ENCODE measurements at places on chromosomes 2 and 18.

DNA sequence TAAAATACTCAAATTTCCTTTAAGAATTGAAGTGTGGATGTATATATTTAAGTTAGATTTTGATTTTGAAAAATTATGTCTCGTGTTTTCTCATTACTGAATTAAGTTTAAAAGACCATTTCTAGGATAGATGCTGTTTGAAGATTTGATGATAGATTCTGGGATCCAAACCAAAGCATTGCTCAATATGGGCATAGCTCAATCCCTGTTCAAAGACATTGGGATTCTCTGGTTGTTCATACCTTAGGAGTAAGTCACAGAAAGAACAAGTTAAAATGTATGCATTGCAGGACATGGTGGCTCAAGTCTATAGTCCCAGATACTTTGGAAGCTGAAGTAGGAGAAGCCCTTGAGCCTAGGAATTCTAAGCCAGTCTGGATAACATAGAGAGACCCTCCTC lies 622.3 kb downstream of the ADCYAP1 start:
- DNase-seq = no peak

GRCh38 chr2:150371044-150371818 lies 116.2 kb downstream of the RND3 start:
- no peak for DNase-seq

DNA sequence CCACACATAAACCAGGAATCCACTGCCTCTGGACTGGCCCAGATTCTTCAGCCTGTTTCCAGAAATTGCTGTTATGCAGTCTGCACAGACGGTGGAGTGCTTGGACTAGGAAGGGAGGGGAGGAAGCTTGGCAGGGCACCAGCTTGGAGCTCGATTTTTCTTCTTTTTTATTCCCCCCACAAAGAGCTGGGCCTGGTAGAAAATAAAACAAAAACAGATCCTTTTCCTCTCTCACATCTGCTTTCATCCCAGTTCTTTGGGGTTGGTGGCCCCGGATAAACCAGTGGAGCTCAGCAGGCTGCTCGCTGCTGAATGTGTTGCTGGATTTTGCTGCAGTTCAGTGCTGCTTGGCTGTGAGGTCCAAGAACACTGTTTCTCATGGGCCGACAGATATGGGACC lies 16.0 kb downstream of the LRRTM1 start:
- no peak for DNase-seq

DNA sequence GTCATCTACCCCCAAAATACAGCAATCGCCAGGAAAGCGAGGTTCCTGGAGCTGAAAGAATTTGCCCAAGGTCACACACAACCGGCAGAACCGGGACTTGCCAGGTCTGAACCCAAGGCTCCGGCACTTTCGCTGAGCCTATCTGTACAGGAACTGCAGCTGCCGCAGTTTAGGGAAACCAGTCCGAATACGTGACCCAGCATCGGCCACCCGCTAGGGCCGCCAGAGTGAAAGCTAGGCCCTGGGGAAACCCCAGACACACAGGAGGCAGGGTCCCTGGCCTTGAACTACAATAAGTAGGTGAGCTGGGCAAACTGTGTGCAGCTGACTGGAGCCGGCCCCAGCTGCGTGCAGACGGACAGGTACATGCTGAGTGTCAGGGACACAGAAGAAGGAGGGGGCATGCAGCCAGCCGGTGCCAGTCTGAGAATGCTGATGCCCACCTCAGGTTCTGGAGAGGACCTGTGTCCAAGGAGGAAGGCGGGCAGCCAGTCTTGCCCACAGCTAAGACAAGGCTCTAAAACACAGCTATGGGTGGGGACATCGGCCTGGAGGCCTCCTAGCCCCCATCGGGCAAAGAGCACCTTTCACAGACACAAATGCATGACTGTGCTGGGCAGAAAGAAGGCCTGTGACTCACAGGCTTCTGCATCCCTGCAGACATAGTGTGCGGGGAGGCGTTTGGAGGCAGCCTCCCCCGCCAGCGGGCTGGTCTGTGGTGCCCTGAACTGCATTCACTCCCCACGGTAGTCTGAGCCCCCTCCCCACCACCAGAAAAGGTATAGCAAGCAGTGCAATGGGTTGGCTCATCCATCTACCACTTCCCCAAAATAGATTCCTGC lies 107.4 kb upstream of the ID2 start:
- DNase-seq = no peak

- DNase-seq = no peak
Measured at GRCh38 chr2:64488050-64488974, 34.4 kb downstream of the LGALSL start.

DNA sequence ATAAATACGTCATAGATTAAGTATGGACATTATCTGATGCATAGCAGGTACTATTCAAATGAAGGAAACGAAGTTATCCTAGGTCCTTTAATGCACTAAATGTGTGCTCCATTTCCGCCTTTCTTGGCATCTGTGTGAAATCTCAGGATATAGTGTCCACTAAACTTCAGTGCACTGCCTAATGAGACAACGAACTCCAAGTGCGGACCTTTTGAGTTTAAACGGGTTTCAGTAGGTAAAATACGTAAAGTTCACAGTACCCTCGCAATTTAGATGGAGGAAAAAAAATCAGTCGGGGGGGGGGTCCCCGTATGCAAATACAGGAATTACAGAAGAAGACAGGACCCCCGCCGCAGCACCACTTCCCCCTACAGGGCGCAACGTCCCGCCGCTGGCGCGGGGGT lies 729 bp upstream of the REL start:
- DNase-seq = no peak

- DNase-seq = peak; percentile 99
Measured at GRCh38 chr2:215728504-215729065, 284.8 kb downstream of the MREG start.

GRCh38 chr2:160345071-160345764 lies 145.1 kb upstream of the ITGB6 start:
- no peak for DNase-seq

- no peak for DNase-seq
Measured at GRCh38 chr18:59764281-59764680, 67.1 kb upstream of the CCBE1 start.

DNA sequence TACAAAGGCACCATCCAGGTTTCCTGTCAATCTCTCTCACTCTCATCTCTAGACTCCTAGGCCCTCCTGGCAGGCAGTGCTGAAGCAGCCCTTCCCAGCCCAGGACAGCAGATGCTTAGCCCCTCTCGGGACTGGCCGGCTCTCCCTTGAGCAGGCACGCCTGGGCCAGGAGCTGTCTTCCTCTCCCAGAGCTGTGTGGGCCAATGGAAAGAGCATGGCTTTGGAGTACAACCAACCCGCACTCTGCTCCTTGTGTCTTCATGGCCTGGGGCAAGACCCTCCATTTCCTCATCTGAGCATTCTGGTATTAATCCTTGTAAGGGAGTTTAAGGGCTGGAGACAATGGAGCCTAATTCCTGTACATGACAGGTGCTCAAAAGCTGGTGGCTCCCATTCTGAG lies 97.2 kb downstream of the CAPN13 start:
- DNase-seq = no peak

GRCh38 chr18:27967913-27968824 lies 208.8 kb downstream of the CDH2 start:
- DNase-seq = no peak

GRCh38 chr2:126672980-126673605 lies 17.1 kb downstream of the GYPC start:
- DNase-seq = no peak

DNA sequence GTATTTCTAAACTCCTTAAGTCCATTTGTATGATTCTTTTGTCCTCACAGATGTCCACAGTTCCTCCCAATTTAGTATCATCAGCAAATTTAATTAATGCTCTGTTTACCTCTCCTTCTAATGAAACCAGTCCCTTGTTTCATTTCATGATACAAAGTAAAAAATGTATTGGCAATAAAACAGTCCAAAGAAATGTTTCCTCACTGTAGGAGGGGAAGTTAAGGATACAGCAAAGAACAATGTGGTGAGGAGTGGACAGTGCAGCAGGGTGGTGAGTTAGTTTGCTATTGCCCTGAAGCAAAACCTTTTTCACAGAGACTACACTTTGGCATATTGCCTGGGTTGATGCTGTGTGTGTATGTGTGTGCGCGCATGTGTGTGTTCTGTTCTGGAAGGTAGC lies 401.5 kb downstream of the ARHGAP15 start:
- DNase-seq = no peak

DNA sequence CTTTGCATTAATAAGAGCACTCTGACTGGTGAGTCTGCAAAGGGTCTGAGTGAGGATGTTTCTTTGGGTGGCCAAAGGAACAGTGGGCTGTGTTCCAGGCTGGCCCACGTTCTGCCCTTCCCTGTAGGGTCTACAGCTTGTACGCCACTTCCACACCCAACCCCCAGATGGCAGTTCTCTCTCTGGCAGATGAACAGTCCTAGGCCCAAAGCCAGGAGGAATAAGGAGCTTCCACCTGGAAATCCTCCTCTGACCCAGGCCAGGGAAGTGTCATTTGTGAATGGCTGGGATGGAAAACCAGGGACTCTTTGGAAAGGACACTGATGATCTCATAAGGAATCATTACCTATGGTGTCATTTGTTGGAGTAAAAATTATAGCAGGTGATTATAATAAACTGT lies 6.6 kb downstream of the OTOF start:
- no peak for DNase-seq

DNA sequence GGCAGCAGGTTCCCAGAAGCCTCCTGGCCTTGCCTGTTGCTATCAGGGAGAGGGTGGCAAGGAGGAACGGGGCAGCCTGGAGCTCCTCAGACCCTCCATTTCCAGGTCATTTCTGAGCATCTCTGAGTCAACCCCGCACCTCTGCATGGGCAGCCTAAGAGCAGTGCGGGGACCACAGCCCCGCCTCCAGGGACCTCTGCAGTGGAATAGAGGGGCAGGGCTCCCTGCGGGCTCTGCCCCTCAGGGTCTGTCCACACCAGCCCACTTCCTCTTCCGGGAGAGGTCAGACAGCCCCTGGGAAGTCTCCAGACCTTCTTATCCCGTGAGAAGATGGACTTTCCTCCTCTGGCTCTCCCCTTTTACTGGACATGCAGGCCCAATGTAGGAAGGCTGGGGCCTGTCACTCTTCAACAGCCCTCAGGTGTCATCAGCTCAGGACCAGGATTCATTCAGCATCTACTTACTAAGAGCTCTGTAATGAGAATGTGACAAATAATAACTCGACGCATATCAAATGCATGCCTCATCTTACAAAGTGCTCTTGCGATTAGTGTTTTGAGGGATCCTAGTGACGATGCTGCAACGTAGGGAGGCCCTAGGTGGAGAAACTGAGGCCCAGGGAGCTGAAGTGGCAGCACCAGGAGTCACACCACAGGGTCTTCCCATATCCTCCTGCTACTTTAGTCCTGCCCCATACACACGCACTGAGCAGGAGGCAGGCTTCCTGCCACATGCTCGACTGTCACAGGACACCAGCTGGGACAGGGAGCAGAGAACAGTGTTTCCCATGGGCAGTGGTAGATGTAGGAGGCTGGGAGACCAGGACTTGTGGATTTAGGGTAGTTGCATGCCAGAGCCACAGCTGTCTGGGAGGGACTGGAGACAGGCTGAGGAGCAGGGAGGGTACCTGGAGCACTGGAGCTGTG lies 28.0 kb downstream of the SH2D6 start:
- DNase-seq = no peak

- no peak for DNase-seq
Measured at GRCh38 chr2:241017228-241017940, 19.0 kb downstream of the SNED1 start.

- DNase-seq = no peak
Measured at GRCh38 chr18:36630917-36631316, 197.9 kb downstream of the TPGS2 start.

GRCh38 chr2:88841224-88841929 lies 149.9 kb downstream of the RPIA start:
- DNase-seq = no peak

Measured in SIG-M5 (cell line).